NCI-H1092 treated with DMSO at 0.1 percent for 48 hours (cell line): ENCODE measurements at places on chromosomes 5 and 9.
A peak's percentile ranks its signal among the peaks of the same experiment; 100 is the strongest.

- no peak for DNase-seq
Observed at GRCh38 chr5:40618926-40619325, 60.8 kb upstream of the PTGER4 start.

DNA sequence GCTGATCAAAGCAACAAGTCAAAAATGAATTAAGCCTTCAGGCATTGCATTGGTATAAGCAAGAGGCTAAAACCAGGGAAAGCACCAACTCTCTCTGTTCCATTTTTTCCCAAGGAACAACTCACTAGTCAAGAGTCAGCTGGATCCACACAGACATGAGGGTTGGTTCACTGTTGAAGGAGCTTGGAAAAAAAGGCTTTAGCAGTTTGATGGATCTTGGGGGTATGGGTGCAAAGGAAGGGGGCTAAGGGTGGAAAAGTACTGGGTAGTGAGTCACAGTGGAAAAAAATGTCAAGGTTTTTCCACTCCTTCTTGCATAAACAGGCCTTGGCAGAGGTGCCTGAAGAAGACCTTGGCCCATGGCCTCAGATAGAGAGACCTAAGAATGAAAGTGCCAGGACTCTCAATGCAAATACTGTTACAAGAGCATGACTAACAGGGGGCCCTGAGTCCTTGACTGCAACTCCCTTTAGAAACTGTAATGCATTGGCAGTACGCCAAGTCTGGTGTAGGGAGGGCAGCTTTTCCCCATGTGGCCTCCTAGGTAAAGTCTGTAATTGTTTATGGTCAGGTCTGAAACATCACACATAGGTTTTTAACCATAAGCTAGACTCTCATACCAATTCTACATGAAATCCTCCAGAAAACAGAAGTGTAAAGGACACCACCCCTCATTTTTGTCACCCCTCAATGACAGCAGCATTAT lies 23.7 kb downstream of the ACTL7A start:
- peak; percentile 59 for DNase-seq

GRCh38 chr5:115888027-115888426 lies 46.3 kb downstream of the AP3S1 start:
- no peak for DNase-seq

DNA sequence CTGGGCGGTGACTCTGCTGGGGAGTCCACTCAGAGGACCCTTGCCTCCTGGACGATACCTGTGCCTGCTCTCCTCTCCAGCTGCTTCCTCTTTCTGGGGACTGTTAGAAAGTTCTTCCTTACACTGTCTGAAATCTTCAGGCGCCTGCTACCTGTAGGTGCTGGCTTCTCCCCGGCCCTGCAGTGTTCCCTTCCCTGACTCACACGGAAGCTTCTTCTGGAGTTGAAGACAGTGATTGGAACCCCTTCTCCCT lies 562 bp downstream of the GSN start:
- DNase-seq = no peak

GRCh38 chr9:92066168-92066567 lies 49.0 kb downstream of the SPTLC1 start:
- DNase-seq = no peak

DNA sequence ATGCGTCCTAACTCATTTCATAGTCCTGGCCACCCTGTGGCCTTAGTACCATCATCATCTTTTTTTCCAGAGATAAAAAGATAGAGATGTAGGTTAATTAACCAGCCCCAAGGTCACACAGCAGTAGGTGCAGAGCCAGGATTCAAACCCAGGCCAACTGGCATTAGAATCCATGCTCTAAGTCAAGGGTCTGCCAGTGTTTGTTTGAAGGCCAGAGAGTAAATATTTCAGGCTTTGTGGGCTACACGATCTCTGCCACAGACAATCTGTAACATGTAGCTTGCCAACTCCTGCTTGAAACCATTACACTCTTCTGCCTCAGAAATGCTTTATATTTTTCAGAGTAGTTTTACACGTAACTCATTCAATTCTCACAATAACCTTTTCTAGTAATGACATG lies 119.6 kb downstream of the EFNA5 start:
- peak; percentile 66 for DNase-seq

DNA sequence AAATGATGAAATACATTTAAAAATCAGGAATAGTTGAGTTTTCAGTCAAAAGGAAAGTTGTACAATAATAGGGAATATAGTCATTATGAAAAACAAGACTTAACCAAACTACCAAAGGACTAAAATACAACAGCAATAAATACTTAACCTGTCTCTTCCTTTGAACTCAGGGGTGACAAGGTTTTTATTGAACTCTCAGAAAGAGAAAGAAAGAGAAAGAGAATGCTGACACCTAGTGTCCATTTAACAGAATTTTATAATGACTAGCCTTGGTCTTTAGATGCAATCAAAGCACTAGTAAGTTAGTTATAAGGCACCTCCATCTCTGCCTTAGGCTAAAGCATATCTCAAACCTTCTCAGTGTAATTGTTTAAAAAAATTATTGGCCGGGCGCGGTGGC lies 47.5 kb downstream of the UIMC1 start:
- peak; percentile 14 for DNase-seq

GRCh38 chr9:131734165-131734610 lies 5.7 kb downstream of the RAPGEF1 start:
- no peak for DNase-seq
